Activated CD4-positive, alpha-beta T cell treated with anti-CD3 and anti-CD28 coated beads, Interleukin-2, amount 50 U/mL, for 48 hours (primary cell): ENCODE measurements at places on chromosomes 7 and 10.

GRCh38 chr10:96830511-96831199 is 1.4 kb upstream of the LCOR start:
- peak; percentile 83 for DNase-seq

GRCh38 chr10:91022924-91023699 is 102.2 kb upstream of the ANKRD1 start:
- DNase-seq = no peak

DNA sequence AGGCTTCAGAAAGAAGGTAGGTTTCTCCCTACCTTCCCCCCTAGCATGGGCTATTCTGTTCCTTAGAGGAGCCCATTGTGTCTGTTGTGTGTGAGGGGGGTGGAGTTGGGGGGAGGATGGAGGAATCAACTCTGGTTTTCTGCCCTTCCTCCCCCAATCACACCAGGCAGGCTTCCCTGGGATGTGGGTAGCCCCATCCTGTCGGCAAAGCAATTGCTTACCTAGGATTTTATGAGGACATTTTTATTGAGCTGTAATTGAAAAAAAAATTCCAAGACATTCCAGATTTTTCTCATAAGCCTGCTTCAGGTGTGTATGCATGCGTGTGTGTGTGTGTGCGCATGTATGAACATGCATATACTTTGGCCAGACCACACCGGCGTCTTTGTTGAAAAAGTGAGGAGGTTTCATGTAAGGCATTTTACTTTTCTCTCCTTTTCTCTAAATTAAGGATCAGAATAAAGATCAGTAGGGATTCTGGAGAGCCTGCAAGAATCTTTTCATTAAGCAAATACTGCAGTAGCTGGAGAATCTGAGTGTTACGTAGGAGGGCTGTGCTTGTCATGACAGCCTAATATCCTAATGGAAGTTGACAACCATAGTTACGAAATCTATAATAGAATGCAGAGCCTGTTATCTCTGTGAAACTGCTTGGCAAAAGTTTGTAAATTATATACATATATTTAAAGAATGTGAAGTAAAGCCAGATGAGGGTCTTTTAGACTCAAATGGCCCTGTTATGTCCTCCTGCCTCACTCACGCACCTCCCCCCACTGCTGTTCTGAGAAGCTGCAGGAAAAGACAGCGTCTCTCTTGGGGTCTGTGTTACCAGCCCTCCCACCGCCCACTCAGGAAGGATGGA is 27.3 kb upstream of the SAMD8 start:
- no peak for DNase-seq

GRCh38 chr10:131183546-131184045 is 127.9 kb downstream of the TCERG1L start:
- no peak for DNase-seq

DNA sequence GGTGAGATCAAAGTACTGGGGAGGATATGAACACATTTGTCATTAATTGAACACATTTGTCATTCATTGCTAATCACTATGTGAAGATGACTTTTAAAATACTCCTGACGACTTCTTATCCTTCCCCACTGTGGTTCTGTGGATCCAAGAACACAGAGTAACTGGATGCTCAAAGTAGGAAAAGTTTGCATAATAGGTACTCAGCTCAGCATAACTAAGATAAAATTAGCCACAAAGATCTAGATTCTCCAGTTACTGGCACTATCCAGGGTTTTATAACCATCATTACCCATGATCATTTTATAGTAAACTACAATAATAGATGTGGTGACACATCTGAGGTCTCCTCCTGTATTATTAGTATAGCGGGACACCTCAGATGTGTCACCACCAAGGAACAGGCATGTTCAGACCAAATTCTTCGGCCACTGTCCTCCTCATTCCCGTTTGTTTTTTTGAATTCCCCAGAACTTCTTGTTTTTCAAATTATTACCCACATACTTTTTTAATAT is 163.6 kb upstream of the LRRTM3 start:
- no peak for DNase-seq

DNA sequence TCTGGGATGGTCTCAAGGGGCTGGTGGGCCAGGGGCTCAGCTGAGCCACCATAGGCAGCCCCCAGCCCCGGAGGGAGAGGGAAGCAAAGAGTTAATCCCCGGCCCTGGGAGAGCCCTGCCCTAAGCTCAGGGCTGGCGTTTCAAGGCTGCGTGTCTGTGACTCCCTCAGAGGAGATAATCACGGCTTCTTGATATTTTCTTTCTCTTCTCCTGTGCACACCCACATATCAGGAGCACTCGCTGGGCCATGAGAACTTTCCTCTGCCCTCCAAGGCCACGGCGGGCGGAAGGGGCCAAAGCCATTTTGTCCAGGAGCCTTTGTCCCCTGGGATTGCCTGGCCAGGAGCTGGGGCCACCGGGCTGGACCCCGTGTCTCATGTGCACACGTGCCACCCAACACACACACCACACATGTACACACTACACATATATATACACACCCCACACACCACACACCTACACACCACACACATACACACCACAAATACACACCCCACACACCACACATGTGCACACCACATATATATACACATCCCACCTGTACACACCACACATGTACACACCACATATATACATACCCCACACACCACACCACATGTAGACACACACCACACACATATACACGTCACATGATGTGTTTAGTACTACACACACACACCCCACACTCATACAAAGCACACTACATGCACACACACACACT is 16.9 kb downstream of the VENTX start:
- DNase-seq = no peak

- DNase-seq = no peak
Measured at GRCh38 chr10:93165367-93165766, 91.7 kb downstream of the CYP26A1 start.

GRCh38 chr10:98101366-98101765 is 33.1 kb upstream of the R3HCC1L start:
- DNase-seq = no peak

DNA sequence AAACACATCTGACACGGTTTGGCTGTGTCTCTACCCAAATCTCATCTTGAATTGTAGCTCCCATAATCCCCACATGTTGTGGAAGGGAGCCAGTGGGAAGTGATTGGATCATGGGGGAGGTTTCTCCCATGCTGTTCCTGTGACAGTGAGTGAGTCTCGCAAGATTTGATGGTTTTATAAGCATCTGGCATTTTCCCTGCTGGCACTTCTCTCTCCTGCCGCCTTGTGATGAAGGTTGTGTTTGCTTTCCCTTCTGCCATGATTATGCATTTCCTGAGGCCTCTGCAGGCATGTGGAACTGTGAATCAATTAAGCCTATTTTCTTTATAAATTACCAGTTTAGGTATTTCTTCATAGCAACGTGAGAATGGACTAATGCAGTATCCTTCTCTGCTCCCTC is 5.9 kb upstream of the HTR5A start:
- DNase-seq = no peak

DNA sequence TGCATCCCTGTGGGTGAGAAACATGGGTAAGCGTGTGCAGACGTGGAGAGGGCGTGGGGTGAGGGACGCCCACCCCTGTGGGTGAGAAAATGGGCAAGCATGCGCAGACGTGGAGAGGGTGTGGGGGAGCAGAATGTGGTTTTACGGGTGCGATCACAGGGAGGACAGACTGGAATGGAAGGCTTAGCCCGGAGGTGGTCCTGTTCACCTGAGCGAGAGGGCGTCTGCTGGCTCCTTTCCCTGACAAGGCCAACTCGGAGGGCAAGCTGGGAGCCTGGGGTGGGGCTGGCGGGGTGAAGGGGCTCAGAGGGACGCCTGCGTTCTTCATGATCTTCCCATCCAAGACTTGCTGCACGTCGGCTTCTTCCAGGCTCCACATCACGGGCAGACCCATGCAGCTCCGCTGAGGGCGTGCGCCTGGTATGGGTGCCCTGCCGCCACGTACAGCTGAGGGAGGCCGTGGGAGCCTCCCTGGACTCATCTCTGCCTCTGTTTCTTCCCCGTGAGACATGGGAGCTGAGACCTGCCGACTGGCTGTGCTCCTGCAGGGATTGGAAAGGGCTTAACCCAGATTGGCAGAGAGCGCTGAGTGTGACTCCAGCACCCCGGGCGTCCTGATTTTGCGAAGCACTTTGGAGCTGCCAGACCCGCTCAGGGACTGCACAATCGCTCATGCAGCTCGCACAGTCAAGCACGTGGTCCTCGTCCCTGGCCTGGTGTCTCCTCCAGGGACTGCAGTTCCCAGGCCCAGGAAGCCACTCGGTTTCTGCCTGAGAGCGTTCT is 74.3 kb upstream of the SHH start:
- DNase-seq = no peak

- no peak for DNase-seq
Measured at GRCh38 chr7:19554581-19554980, 154.3 kb downstream of the POLR1F start.

GRCh38 chr10:117161386-117162033 is 23.4 kb upstream of the VAX1 start:
- DNase-seq = no peak

GRCh38 chr10:132397036-132397541 is at the start of gene PWWP2B:
PWWP2B (plus strand) TSS chr10:132397200; CDS start chr10:132397227, 27 bp downstream.
- peak; percentile 54 for DNase-seq

- DNase-seq = no peak
Measured at GRCh38 chr7:138924501-138925225, 56.5 kb downstream of the KIAA1549 start.
